ENCODE measurements at places on chromosomes 11 and 22.

- DNase-seq, result no peak
Measured at GRCh38 chr11:129828301-129828836, 12.7 kb downstream of the TMEM45B start.

DNA sequence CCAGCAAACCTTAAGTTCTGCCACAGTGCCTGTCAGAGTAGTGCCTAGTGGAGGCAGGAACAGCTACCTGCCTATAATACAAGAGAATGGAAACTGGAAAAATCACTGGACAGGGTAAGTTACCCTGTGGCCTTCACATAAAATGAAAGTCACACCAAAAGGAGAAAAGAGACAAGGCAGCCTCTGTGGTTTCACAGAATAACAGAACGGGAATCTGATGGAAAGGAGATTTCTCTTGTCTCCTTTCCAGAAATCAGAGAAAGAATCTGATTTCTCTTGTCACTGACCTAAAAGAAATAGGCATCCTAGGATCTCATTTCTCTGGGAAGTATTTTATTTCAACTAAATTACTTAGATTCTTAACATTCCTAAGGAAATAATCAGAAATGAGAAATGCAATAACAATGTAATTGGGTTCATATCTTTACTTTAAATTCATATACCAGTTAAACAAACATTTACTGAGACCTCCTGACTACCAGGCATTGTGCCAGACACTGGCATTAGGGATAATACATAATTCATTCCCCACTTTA is 41.6 kb downstream of the PRCP start:
- DNase-seq, result no peak

GRCh38 chr22:23038902-23039301 is 31.4 kb upstream of the GNAZ start:
- no peak for DNase-seq

GRCh38 chr11:64570341-64570740 is 20.7 kb upstream of the SLC22A12 start:
- no peak for DNase-seq

- DNase-seq, result no peak
Measured at GRCh38 chr22:41437198-41437597, 9.4 kb downstream of the TOB2 start.

DNA sequence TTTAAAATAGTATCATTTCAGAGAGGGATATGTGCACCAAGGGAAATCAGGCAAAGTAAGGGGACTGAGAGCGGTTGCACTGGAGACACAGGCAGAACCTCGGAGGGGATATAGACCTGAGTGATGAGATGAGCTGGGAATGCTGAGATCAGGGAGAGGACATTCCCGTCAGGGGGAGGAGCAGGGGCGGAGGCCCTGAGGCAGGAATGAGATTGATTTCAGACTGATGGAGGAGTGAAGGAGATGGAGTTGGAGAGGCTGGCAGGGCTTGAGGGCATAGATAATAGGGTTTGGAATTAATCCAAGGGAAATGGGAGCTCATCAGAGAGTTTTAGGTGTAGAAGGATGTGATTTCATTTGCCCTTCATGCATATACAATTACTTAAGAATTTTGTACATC is 13.2 kb downstream of the CD6 start:
- no peak for DNase-seq

GRCh38 chr11:94128291-94128745 is 323 bp upstream of the PANX1 start:
- DNase-seq, result peak; percentile 46

- no peak for DNase-seq
Measured at GRCh38 chr11:68402355-68403031, 58.1 kb upstream of the PPP6R3 start.

DNA sequence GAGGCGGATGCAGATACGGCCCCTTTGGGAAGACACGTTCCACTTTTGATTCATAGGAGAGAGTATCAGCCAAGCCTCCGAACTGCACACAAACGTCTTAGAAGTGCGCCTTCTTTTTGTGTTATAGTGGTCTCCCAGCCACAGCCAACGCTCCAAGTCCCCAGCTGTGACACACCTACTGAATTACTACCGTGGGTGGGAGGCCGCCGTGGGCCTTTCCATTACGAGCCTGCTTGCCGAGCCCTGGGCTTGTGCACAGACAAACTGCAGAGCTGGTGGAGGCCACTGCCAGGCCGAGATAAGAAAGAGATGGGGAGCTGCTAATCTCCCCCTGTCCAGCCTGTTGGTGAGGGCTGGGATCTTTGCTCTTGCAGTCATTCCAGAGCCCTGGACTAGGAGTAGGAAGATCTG is 761 bp downstream of the HMBS start:
- DNase-seq, result peak; percentile 22

DNA sequence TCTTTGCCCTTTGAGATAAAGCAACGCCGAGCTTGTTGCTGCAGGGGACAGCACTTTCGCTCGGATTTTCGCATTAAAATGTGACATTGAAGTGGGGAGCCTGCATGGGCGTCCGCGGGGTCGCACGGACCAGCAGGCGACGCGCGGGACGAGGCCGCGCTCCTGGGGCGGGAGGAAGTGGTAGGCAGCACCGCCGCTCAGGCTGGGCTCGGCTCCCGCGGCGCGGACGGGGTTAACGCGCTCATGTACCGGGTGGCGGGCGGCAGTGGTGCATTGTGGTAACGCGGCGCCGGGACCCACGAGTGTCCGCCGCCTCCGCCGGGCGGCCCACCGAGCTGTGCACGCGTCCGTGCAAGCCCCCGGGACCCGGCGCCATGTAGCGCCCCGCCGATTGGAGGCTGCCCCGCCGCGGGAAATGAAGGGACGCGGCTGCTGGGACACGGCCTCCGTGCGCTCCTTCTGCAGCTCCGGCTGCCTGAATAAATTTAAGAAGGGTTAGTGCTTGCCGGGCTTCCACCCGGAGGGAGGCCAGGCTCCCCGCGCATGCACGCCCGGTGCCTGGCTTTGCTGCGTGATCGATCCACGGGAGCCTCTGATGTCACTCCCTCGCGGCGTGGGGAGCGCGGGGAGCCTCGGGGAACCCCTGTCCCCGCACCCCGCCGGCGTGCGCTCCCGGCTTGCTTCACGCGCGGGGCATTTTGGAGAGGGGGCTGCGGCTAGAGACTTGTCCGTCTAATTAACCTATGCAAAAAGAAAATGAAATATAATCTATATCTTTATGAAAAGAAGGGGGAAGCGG is 127.7 kb downstream of the OSBP2 start:
- no peak for DNase-seq

DNA sequence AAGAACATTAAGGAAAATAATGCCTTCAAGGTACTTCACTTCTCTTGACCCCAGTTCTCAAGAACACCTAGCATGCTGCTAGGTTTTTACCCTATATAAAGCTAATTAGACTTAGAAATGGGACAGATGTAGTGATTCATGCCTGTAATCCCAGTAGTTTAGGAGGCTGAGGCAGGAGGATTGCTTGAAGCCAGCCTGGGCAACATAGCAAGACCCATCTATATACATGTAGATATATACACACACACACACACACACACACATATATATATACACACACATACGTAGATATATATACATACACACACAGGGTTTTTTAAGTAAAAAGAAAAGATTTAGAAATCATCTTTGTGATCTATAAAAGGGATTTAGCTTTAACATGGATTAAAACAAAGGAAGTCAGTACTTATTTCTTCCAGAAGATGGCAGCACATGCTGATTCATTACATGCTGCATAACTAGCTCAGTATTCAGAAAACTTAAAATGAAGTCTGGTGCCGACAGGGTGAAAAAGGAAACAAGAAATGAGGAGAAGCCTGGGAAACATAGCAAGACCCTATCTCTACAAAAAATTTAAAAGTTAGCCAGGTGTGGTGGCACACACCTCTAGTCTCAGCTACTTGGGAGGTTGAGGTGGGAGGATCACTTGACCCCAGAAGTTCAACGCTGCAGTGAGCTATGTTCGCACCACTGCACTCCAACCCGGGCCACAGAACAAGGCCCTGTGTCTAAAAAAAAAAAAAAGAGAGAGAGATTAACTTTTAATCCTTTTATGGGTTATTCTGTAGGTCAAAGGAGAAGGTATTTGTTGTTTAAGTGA is 28.5 kb upstream of the RBX1 start:
- DNase-seq, result peak; percentile 89

DNA sequence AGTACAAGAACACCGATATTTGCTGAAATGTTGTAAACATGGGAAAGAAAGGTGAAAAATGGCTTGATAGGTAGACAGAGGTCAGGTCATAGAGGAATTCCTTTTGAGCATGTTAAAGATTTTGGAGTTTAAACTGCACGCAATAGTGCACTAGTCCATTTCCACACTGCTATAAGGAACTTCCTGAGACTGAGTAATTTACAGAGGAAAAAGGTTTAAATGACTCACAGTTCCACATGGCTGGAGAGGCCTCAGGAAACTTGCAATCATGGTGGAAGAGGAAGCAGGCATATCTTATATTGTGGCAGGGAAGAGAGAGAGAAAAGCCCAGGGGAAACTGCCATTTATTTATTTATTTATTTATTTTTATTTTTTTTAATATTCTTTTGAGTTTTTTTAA is 5.0 kb downstream of the OR10A5 start:
- no peak for DNase-seq

DNA sequence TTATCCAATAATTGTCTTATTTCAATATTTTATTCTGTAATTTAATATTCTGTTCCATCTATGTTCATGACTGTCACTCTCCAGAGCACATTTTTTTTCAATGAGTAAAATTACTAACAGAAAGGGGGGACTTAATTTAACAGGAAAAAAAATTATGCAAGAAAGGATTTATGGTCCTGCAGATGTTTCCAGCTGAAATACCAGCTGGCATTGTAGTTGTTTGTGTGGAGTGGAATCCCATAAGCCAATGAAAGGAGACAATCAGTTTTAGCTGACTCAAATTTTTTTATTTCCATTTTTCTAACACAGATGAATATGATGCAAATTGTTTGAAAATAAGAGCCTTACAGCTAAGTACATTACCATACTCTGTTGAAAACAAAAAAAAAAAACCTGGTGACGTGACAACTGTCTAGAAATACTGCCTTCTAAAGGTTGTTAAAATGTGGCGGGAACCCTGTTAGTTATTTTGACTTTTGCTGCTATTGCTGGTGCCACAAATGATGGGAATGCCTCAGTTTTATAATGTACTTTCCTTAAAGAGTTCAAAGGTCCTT is 389.1 kb downstream of the ETS1 start:
- no peak for DNase-seq

- DNase-seq, result no peak
Measured at GRCh38 chr22:35894464-35894878, 134.2 kb downstream of the RBFOX2 start.

GRCh38 chr11:23859087-23859486 is 637.8 kb upstream of the LUZP2 start:
- no peak for DNase-seq

Measured in suppressor macrophage (primary cell).